Stimulated activated CD4-positive, alpha-beta T cell treated with anti-CD3 and anti-CD28 coated beads, Interleukin-4, amount 100 ng/mL, for 24 hours (primary cell): ENCODE measurements at places on chromosomes 13 and 19.

GRCh38 chr19:13615890-13616289 is 109.6 kb upstream of the CACNA1A start:
- DNase-seq: no peak

DNA sequence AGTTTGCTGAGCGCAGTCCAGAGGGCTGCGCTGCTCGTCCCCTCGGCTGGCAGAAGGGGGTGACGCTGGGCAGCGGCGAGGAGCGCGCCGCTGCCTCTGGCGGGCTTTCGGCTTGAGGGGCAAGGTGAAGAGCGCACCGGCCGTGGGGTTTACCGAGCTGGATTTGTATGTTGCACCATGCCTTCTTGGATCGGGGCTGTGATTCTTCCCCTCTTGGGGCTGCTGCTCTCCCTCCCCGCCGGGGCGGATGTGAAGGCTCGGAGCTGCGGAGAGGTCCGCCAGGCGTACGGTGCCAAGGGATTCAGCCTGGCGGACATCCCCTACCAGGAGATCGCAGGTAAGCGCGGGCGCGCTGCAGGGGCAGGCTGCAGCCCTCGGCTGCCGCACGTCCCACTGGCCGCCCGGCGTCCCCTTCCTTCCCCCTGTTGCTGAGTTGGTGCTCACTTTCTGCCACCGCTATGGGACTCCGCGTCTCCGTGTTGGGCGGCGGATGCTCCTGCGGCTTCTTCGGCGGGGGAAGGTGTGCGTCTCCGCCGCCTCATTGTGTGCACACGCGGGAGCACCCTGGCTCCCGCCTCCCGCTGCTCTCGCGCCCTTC is 772 bp downstream of the GPC6 start:
- DNase-seq: no peak

DNA sequence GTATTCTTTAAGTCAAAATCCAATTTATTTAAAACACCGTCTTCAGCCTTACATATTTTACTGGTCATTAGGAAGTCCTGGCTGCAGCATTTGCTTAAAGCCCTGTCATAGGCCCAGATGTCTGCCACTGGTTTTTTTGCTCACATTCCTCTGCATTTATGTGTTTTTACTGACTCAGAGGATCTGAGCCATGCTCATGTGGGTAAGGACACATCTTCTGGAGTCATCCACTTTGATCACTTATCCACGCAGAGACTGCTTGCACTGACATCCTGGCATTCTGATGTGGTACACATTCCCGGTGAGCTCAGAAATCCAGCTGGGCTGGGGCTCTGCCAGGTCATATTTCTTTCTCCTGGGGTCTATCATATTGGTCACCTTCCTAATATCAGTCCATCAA is 531.7 kb upstream of the ARGLU1 start:
- no peak for DNase-seq

GRCh38 chr13:111399776-111400538 is 79.5 kb downstream of the TEX29 start:
- DNase-seq: no peak

GRCh38 chr19:7492142-7492541 is 3.3 kb upstream of the PEX11G start:
- peak; percentile 44 for DNase-seq

DNA sequence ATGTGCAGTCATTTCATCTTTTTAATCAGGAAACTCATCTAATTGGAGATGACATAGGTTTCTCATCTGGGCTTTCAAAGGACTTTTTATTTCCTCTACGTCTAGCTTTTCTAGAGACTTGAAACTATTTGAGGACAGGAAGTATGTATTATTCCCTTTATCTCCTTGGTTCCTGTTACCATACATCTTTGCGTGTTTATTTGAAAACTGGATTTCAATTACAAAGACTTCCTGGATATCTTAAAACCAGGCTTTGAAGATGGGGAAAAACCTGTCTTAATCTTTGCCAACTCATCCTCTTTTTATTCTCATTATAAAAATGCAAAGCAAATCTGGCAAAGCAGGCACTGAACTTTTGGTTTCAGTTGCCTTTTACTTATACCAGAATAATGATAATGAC is 130.5 kb downstream of the LMO7 start:
- no peak for DNase-seq

DNA sequence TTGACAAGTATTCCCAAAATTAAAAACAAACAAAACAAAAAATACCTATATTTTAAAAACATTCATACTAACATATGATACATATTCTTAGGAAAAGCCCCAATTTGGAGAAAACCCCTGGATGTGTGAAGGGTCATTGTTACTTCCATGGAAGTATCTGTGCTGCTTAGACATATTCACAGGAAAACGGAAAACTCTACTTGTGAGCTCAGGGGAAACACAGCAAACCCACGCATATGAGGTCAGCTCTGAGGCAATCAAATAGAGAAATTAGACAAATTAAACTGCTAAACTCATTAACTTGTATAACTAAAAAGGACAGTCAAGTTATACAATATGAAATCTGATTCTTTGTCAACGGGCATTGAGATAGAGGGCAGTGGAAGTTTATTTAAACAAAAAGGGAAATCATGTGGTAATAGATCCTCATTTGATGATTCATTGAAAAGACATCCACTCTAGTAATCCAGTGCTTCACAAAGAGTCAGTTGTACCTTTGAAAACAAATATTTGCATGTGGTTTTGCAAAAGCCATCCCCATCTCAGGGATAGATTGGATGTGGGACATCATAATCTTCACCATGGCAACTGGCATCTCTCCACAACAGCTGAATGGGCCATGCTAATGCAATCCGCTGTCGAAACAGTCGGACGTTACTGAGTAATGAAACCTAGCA is 423.4 kb downstream of the ITGBL1 start:
- no peak for DNase-seq

GRCh38 chr19:16161840-16162239 is 11.5 kb downstream of the CIB3 start:
- DNase-seq: peak; percentile 27

GRCh38 chr13:35866801-35867200 is 264.4 kb downstream of the DCLK1 start:
- no peak for DNase-seq

GRCh38 chr13:44035400-44035799 is 155.7 kb downstream of the LACC1 start:
- no peak for DNase-seq

GRCh38 chr13:52162279-52163101 is 3.1 kb upstream of the NEK3 start:
- DNase-seq: no peak

- peak; percentile 89 for DNase-seq
Observed at GRCh38 chr19:42132030-42132628, at the start of gene POU2F2. TSS of gene POU2F2 (minus strand) at chr19:42132446. CDS start at chr19:42132411, 35 bp downstream.

DNA sequence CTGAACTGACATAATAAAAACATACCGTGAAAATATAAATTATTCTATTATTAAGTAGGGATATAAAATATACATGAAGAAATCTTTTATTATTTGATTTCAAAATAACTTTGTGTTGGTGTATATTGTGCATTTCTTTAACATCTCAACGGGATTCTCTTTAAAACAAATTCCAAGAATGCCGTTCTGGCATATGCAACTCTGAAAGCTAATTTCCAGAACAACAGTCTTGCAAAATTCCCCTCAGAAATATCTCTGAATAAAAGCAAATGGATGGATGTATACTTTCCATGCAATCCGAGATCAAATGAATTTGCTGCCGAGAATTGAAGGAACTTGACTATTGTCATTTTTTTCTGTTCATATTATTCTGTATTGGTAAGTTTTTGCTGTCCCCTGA is 1579.8 kb downstream of the PCDH9 start:
- no peak for DNase-seq

DNA sequence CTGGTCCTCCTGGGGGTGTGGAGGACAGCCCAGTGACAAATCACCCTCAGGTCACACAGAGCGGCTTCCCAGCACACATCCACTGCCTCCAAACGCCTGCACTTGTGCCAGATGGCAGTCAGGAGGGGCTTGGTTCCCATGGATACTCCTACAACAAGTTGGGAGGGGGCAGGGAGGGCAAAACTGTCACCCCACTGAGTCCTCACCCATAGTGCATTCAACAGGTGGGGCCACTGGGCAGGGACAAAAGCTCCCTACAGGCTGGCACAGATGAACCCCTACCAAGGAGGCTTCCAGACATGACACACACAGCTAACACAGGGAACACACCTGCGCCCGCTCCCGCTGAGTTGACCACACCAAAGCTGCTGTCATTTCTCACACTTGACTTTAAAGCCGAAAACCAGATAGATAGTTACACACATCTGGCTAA is 120.5 kb downstream of the STK24 start:
- no peak for DNase-seq

GRCh38 chr19:30068528-30069395 is 126.7 kb downstream of the URI1 start:
- DNase-seq: no peak

- no peak for DNase-seq
Observed at GRCh38 chr13:80850771-80851170, 509.8 kb upstream of the SPRY2 start.

DNA sequence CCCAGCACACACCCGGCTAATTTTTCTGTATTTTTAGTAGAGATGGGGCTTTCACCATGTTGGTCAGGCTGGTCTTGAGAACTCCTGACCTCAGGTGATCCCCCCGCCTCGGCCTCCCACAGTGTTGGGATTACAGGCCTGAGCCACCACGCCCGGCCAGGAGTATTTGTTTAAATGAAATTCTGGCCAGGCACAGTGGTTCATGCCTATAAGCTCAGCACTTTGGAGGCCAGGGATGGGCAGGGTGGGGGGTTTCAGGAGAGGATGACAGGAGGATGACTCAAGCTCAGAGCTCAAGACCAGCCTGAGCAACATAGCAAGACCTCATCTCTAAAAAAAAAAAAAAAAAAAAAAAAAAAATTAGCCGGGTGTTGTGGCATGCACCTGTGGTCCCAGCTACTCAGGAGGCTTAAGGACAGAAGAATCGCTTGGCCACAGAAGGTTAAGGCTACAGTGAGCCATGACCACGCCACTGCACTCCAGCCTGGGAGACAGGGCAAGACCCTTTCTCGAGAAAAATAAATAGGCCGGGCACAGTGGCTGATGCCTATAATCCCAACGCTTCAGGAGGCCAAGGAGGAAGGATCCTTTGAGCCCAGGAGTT is 8.2 kb upstream of the DHDH start:
- DNase-seq: peak; percentile 9
